ENCODE measurements at places on chromosomes 16 and 17.

GRCh38 chr17:81170727-81171494 is 4.9 kb upstream of the AATK start:
- no peak for DNase-seq

- no peak for DNase-seq
Observed at GRCh38 chr16:22888791-22889190, 74.8 kb downstream of the HS3ST2 start.

DNA sequence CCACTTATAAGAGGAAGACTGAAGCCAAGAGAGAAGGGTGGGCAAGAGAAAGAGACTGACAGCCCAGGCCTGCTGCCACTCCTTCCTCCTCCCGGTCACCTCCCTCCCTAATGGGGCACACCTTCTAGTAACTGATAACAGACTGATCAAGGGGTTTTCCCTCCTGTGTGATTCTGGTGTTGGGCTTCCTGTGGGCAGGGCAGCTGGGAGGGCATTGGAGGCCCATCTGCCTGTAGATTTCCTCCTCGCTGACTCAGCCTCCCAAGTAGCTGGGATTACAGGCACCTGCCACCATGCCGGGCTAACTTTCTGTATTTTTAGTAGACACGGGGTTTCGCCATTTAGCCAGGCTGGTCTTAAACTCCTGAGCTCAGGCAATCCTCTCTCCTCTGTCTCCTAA is 16.2 kb downstream of the CA4 start:
- DNase-seq = no peak

DNA sequence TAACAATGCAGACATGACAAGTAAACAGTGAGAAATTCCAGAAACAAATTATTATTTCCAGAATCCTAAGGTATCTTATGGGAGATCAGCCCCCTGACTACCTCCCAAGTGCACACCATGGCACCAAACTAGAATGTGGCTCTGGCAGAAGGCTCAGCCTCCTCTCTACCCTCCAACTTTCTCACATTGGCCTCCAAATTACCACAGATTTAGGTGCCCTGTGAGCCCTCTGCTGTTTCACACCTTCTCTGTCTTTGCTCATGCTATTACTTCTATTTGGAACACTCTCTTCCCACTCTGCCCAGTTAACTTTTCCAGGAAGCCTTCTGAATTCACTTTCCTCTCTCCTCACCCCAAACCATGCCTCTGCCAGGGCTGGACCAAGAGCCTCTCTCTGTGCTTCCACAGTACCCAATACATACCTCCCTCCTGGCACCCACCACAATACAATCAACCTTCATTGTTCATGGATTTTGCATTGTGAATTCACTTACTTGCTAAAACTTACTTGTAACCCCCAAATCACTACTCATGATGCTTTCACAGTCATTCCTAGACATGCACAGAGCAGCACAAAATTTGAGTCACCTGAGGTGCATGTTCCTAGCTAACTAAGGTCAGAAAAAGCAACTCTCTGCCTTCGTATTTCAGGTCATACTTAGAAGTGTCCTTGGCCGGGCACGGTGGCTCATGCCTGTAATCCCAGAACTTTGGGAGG is 31.4 kb downstream of the SMG6 start:
- DNase-seq = no peak

- no peak for DNase-seq
Observed at GRCh38 chr16:67720236-67720635, 1.1 kb upstream of the GFOD2 start.

DNA sequence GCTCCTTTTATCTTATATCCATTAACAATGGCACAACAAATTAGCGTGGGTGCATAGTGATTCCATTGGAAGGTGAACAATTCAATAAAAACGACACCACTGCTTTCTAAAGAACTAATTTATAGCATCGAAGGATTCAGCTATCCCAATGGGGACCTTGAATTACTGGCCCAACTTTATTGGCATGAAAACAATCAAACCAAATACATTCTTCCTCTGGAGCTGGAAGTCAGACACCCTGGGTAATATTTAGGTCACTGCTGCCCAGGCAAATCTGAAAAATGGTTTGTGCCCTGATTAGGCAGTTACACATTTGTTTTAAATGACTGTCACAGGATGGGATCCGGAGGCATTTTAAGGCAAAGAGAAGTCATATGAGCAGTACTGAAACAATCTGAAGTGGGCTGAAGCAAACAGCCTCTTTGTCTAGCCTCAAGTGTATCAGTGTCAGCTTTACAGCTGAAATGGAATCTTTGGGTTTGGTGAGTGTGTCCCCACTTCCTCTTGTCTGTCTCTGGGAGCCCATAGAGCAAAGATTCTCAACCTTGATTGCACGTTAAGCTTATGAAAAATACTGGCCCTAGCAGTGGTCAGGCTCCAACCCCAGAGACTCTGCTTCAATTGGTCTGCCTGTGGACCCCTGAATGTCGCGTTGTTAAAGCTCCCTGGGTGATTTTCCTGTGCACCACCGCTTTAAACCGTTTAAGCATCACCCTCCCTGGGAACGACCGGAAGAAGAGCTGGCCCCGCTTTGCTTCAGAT is 30.3 kb downstream of the CDK5R1 start:
- no peak for DNase-seq
